SJCRH30 (cell line): ENCODE measurements at places on chromosomes 6 and 20. TPM values are rescaled to one million over a fixed set of nuclear protein-coding genes. Genes with fewer than 3 reads are reported as not detected.

Gene EYS
- not detected in 2 replicates for total RNA-seq

Gene FAM184A
- 8.9 and 11.3 TPM in 2 replicates for total RNA-seq

Gene LRRN4
- 2.3 and 3.3 TPM in 2 replicates for total RNA-seq

Gene PRDM13
- total RNA-seq = not detected in 2 replicates

Gene GCLC
- total RNA-seq = 3.9 and 4.4 TPM in 2 replicates

Gene CLVS2
- total RNA-seq = not detected in 2 replicates

Gene C6orf141
- not detected in 2 replicates for total RNA-seq

Gene KIAA1755
- 1.4 TPM in 2 replicates for total RNA-seq

Gene FLRT3
- total RNA-seq = 5.3 and 6.5 TPM in 2 replicates

Gene CDSN
- 0.06 TPM in 1 of 2 replicates, not detected in the other for total RNA-seq

Gene PROKR2
- not detected in 2 replicates for total RNA-seq

Gene STMND1
- not detected in 2 replicates for total RNA-seq

Gene SLC22A7
- total RNA-seq = not detected in 2 replicates

Gene DDO
- total RNA-seq = 0.14 and 0.43 TPM in 2 replicates

Gene HECA
- 24.2 and 24.3 TPM in 2 replicates for total RNA-seq

Gene RSPO3
- not detected in 2 replicates for total RNA-seq

Gene BAK1
- total RNA-seq = 22.5 and 24.0 TPM in 2 replicates

Gene AK9
- 3.2 and 3.8 TPM in 2 replicates for total RNA-seq

Gene ULBP2
- 2.7 and 2.9 TPM in 2 replicates for total RNA-seq

Gene MCCD1
- total RNA-seq = not detected in 2 replicates

Gene VSX1
- total RNA-seq = 0.06 and 0.10 TPM in 2 replicates

Gene YWHAB
- 144 and 151 TPM in 2 replicates for total RNA-seq

Gene SLC22A2
- 0.02 TPM in 1 of 2 replicates, not detected in the other for total RNA-seq

Gene SNAI1
- total RNA-seq = 29.7 and 30.7 TPM in 2 replicates
